ENCODE measurements at places on chromosomes 16 and 17.

DNA sequence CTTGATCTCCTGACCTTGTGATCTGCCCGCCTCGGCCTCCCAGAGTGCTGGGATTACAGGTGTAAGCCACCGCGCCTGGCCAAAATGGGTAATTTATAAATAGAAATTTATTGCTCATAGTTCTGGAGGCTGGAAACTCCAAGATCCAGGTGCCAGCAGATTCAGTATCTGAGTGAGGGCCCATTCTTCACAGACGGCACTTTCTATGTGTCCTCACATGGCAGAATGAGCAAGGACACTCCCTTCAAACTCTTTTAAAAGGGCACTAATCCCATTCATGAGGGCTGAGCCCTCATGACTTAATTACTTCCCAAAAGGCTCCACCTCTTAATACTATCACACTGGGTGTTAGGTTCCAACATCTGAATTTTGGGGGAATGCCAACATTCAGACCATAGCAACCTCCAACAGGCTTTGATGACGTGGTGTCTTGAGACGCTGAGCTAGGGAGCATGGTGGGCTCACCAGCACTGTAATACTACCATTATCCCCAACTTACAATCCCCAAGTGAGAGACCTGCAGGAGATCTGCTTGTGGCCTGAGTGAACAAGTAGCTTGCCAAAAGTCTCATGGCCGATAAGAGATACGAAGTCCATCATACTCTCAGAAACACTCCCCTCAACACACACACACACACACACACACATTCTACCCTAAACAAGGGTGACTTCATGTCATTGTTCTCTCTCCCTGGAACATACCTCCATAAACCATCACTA is 8.5 kb downstream of the CMTM4 start:
- no peak for DNase-seq

DNA sequence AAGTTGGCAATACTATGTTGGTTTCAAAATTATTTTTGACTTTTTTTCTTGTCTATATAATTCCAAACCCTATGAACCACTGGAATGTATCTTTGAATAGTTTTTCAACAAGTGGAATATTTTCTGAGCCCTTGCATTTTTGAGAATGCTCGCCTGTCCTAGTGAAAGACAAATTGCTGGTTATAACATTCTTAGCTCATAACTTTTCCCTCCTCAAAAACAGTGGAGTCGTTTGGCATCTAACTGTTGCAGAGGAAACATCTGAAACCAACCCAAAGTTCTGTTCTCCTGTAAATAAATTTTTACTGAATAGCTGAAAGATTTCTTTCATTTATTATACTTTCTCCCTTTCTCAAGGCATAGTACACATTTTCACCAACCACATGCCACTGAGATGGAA is 11.3 kb upstream of the COX10 start:
- DNase-seq: no peak

GRCh38 chr16:4689864-4690704 is 3.3 kb upstream of the NUDT16L1 start:
- DNase-seq: no peak

DNA sequence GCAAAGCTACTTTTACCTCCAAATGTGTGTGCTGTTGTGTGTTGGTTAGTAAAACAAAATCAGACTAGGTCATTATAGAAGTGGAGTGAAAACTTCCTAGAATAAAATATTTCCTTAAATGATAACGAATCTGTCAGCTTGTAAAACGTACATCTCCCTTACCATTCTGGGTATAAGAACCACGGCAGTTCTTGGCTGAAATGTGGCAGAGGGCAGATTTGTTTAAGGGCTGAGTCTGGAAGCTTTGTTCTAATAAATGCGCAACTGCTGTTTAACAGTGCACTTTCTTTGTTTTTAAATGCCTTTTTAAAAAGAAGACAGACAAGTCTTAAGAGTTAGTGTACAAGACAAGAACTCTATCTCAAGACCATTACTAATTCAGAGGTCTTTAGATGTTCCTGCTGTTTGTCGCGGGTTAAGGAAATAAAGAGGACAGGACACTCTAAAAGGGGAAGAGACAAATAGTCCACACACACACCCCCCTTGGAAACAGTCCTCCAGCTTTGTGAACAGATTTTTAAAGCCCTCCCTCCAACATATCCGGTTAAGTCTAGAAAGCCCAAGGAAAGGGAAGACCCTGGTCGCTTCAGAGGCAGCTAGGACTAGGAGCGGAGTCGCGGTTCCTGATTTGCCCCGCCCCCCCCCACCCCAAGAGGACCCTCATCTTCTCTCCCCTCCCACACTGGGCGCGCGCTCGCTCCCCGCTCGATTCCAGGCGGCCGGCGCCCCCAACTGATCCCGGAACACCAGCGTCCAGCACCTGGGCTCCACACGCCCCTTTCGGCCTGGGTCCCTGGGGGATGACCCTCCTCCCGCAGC is 658 bp downstream of the SYNRG start:
- no peak for DNase-seq

GRCh38 chr17:56779898-56780777 is 53.6 kb downstream of the C17orf67 start:
- peak; percentile 66 for DNase-seq

- DNase-seq: no peak
These were observed 103.6 kb downstream of the PRKCA start for GRCh38 chr17:66405836-66406677.

DNA sequence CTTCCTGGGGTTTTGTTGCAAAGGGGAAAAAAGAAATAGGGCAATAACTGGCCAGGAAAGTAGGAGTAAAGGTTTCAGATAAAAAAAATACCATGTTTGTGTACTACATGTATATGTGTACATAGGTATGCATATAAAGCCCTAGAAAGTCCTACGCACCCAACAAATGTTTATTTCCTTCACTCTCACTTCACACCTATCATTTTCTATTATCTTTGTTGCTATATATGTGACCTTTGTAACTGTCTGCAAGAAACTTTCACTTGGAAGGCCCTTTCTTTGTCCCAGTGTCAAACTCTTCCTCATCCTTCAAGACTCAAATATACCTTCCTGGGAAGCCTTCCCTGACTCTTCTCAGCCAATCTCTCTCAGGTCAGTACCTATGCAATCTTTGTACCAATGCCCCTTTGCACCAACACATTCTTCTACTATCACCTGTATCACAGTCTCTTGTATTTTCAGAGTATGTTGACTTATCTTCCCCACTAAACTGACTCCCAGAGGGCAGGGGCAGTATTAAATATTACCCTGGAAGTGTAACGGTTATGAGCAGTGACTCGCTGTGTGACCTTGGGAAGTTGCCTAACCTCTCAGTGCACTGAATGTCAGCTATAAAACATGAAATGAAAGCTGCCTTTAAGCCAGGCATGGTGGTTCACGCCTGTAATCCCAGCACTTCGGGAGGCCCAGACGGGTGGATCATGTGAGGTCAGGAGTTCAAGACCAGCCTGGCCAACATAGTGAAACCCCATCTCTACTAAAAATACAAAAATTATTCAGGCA is 6.5 kb downstream of the XPO6 start:
- DNase-seq: no peak

- no peak for DNase-seq
These were observed 33.5 kb downstream of the KANSL1 start for GRCh38 chr17:46159686-46160085.

GRCh38 chr16:6146874-6147425 is 1049.4 kb upstream of the EEF2KMT start:
- no peak for DNase-seq

DNA sequence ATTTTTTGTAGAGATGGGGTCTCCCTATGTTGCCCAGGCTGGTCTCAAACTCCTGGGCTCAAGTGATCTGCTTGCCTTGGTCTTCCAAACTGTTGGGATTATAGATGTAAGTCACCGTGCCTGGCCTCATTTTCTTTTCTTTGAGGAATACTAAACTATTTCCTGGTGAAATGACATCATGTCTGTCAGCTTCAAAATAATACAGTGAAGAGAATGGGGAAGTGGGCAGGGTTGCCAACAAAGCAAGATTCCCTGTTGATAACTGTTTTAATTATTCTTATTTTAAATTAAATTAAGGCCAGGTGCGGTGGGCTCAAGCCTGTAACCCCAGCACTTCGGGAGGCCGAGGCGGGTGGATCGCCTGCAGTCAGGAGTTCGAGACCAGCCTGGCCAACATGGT is 21.1 kb downstream of the PIPOX start:
- DNase-seq: no peak

GRCh38 chr17:72696721-72697120 is 395.8 kb downstream of the SLC39A11 start:
- DNase-seq: no peak

DNA sequence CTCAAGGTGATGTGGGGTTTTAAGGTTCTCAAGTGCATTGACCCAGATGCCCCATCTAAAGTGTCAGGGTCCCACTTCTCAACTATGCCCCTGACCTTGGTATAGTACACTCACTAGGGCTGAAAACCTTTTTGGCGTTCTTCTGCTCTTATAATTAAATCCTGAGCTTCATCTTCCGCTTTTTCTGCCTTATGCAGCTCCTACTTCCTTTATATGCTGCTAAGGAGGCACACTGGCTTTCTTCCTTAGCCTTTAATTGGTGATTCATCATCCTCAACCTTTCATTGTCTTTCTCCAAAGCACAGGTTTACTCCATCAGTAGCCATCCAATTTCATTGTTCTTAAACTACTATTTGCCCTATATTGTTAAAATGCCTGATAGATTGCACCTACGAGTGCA is 5.3 kb upstream of the NF1 start:
- DNase-seq: no peak

- no peak for DNase-seq
These were observed 4.4 kb upstream of the ABCA9 start for GRCh38 chr17:69065113-69065512.

- no peak for DNase-seq
These were observed 51.0 kb upstream of the IRX5 start for GRCh38 chr16:54879681-54880080.

DNA sequence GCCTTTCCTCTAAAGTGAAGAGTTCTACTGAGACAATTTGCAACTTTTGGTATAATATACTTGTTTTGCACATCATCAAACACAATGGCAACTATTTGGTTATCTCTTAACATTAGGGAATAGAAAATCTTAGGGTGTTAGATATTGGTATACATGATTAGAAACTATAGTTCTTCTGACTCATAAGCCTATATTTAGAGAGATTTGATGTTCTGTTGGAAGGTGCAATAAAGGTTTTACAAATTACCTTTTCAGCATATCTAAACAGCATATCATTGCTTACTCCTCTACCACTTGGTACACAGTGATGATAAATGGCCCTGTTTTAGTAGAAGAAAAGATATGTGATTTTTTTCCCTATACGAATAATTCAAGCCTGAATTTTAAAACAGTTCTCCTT is 6.2 kb downstream of the EVI2B start:
- no peak for DNase-seq

DNA sequence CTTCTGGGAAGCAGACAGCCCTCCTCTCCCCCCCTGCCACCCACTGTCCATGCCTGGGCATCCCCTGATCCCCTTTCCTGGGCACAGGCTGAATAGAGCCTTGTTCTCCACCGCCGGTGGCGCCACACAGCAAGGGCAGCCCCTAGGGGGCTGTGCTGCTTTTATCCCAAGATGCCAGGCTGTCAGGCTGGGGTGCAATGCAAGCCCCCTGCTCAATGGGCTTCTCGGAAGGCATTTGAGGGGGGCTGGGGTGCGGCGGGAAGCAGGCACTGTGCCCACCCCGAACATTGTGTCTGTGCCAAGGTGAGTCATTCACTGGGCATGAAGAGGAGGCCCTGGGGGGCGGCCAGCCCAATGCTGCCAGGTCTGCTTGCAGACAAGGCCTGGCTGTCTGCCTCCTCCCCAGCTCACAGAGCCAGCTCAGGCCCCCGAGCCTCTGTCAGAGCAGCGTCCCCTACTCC is 1.5 kb upstream of the GFAP start:
- no peak for DNase-seq

DNA sequence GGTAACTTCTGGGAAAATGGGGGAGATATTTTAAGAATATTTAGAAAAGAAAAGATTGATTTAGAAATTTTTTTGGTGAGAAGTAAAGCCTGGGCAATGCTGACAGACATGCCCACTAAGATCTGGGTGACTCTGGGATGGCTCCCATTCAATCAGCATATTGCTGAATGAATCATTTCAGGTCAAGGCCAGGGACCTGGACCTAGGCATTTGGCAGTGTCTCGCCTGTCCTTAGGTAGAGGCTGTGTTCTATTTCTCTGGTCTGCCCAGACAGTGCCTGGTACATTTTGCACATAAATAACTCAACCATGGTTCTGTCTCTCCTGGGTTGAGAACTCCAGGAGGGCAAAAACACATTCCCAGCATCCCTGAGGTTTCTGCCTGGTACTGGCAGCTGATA is 39.9 kb downstream of the SMPD3 start:
- DNase-seq: no peak

DNA sequence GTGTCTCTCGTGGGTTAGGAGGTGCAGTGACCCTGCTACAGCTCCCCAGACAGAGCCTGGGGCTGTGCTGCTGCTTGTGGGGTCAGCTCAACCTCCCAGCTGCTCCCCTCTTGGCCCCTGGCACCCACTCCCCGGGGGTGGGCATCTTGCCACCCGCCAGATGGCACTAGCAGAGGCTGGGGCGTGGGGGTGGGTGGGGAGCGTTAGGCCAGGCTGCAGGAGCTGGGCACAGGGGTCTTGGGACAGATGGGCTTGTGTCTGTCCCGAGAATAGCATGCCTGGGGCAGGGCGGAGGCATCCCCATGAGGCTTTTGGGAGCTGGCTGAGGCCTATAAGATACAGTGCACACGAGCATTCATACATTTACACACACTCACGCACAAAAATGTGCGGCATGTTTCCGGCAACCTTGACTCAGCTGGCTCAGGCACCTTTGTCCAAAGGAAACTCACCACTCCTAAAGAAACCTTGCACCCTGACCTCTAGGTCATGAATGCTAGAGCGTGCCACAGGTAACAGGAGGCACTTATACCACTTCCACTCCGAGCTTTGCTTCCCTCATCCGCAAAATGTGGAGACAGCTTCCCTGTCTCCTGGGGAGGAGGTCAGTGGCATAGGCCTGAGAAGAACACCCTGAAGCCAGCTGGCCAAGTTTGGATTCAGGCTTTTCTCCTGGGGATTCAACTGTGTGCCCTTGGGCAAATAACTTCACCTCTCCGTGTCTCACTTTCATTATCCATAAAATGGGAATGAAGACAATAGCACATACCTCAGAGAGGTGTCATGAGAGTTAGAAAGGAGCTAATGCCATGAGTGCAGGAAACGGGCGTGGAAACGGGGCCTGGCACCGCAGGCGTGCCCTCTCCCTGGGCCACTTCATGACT is 78.9 kb upstream of the LHX1 start:
- DNase-seq: no peak
